ENCODE measurements at places on chromosomes 3 and 15. TPM values are rescaled to one million over a fixed set of nuclear protein-coding genes. Genes with fewer than 3 reads are reported as not detected.

The PLIN1 gene
- not detected for total RNA-seq

The SPG11 gene
- 66.6 TPM for total RNA-seq

The ADCY5 gene
- total RNA-seq = not detected

The OCA2 gene
- not detected for total RNA-seq

The ILDR1 gene
- not detected for total RNA-seq

The MYO5C gene
- total RNA-seq = 11.7 TPM

The GABRG3 gene
- total RNA-seq = not detected

The UROC1 gene
- total RNA-seq = not detected

The UACA gene
- 122 TPM for total RNA-seq

The PLSCR2 gene
- not detected for total RNA-seq

The NMB gene
- 4.5 TPM for total RNA-seq

The PTPRG gene
- 73.9 TPM for total RNA-seq

The SLITRK3 gene
- total RNA-seq = not detected

The CLDN18 gene
- not detected for total RNA-seq

The PYGO1 gene
- 3.3 TPM for total RNA-seq

The TMCO5A gene
- total RNA-seq = not detected

The CRYBG3 gene
- total RNA-seq = 35.6 TPM

The NOX5 gene
- total RNA-seq = 0.07 TPM

The UBE3A gene
- total RNA-seq = 98.7 TPM

The SCN11A gene
- 0.27 TPM for total RNA-seq

The NPRL2 gene
- 16.1 TPM for total RNA-seq

The BMF gene
- total RNA-seq = 2.3 TPM

The CSPG5 gene
- total RNA-seq = 0.79 TPM

The MRPL47 gene
- 50.6 TPM for total RNA-seq

The COL6A6 gene
- not detected for total RNA-seq

The CEMIP gene
- 1.1 TPM for total RNA-seq

All from thoracic aorta endothelial cell (primary cell).